ENCODE measurements at places on chromosomes 12 and 14.

GRCh38 chr12:100399095-100399494 is 42.2 kb downstream of the SLC17A8 start:
- no peak for DNase-seq

GRCh38 chr14:95008445-95009217 is 148.7 kb downstream of the DICER1 start:
- no peak for DNase-seq

DNA sequence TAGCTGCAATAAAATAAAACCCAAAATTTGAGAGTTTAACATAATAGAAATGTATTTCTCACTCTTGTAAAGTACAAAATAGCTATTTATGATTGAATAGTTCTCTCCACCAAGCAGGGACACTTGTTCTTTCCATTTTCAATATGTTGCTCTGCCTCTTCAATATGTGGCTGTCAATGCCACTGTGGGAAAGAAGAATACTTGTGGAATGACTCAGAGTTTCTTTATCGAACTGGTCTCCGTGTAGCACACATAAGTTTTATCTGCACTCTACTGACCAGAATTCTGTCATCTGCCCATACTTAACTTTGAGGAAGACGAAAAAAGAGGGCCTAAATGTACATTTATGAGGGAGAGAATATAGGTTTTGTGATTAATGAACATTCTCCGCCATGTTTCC is 256.9 kb downstream of the ATXN7L3B start:
- no peak for DNase-seq

DNA sequence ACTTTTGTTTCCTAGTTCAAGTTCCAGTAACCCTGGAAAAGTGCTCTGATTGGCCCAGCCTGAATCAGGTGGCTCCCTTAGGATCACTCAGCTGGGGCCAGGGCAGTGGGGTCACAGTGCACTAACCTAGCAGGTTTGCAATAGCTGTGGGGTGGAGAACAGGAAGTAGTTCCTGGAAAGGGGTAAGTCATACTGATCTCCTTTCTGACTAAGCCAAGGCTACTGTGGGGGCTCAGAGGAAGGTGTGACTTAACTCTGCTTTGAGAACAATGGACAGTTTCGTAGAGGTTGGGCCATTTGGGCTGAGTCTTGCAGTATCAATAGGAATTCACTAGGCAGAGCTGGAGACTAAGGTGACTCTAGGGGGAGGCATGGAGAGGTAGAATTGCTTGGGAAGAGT is 89.4 kb downstream of the KIF26A start:
- no peak for DNase-seq

GRCh38 chr14:95136631-95137030 is 20.7 kb downstream of the DICER1 start:
- no peak for DNase-seq

- DNase-seq, result no peak
These were observed 155.9 kb downstream of the ESRRB start for GRCh38 chr14:76531821-76532318.

GRCh38 chr12:64320611-64321010 is 69.9 kb downstream of the C12orf56 start:
- no peak for DNase-seq

GRCh38 chr14:85300107-85300506 is 229.8 kb upstream of the FLRT2 start:
- no peak for DNase-seq

DNA sequence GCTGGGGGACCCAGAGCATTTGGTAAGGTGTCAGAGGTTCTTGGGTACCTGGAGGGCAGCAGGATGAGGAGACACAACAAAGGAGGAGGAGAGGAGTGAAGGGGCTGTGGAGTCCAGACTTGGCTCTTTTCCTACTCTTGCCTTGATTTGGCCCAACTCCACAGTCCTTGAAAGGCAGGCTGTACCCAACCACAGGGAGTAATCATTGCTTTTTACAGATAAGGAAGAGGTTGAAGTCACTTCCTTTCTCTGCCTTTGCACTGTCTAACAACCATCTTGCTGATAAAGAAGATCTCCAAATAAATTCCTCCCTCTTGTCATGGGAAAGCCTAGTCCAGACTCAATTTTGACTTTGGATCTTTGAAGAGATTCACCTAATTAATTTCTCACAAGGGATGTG is 226.8 kb upstream of the HMGA2 start:
- DNase-seq, result no peak

- no peak for DNase-seq
These were observed 6.2 kb upstream of the PTGER2 start for GRCh38 chr14:52307905-52308304.

- DNase-seq, result no peak
These were observed 94.5 kb downstream of the TMX1 start for GRCh38 chr14:51334566-51334965.

- DNase-seq, result no peak
These were observed 44.7 kb upstream of the GNPNAT1 start for GRCh38 chr14:52836063-52836462.

GRCh38 chr14:64112867-64113678 is 181.1 kb downstream of the ESR2 start:
- DNase-seq, result no peak

GRCh38 chr12:21695986-21696385 is 38.3 kb upstream of the LDHB start:
- DNase-seq, result no peak

DNA sequence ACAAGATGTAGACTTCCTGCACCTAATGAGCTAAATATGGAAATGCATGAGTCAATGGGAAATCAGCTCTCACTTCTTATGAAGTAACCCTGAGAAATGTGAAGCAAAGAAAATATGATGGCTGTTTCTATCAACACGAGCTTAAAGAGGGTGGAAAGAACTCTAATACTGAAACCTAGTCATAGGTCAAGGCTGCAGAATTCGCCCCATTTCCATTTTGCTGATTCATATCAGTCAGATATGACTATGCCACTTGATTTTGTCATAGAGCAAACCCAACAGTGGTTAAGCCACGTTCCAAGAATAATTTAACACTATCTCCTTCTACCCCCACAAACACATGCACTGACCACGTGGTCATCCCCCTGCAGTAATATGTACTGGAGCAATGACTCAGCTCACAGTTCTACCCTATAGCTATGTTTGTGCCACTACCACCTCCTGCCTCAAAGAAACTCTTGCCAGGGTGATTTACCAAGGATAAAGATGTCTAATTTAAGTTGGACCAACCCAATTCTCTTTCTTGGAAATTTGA is 157.5 kb downstream of the TMTC3 start:
- no peak for DNase-seq

DNA sequence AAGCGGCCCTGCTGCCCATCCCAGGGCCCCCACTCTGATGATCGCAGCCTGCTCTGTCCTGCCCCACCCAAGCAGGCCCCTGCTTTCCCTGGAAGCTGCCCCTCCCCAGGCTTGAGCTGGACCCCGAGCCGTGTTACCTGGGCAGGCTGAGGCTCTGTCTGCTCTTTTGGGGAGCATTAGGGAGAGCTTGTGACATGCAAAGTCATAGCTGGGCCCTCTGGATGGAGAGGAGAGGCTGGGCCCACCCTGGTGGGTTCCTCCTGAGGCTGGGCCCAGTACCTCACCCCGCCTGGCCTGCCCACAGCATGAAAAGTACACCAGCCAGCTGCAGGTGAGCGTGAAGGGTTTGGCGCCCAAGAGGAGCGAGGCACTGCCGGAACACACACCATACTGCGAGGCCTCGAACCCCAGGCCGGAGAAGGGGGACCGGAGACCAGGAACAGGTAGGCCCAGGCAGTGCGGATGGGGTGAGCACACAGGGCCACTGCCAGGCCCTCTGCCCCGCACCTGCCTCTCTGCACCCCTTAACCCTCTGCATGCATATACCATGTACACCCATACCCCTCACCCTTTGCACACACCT is 15.0 kb downstream of the CEP170B start:
- no peak for DNase-seq

DNA sequence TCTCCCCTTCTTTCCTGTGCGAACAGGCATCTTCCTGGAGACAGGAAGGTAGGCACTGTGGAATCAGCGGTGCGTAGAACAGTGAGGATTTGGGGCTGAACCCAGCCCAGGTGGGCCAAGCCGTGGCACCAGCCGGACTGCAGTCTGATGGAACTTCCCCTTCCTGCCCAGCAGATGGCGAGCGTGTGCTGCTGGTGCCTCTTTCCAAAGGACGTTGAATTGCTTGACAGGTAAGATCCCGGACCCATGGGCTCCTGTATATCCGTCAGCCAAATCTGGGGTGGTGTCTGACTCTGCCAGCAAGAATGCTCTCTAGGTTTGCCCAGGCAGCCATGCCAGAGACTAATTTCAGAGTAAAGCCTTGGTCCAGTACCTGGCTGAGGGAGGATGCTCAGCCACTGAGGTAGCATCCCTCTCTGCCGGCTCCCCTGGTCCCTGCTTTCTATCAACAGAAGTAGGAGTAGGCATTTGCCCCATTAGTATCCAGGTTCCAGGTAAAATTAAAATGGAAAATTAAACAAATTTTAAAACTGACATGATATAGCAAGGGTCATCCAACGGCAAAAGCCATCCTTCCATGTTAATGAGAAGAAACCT is 21.1 kb upstream of the KCNA5 start:
- no peak for DNase-seq

DNA sequence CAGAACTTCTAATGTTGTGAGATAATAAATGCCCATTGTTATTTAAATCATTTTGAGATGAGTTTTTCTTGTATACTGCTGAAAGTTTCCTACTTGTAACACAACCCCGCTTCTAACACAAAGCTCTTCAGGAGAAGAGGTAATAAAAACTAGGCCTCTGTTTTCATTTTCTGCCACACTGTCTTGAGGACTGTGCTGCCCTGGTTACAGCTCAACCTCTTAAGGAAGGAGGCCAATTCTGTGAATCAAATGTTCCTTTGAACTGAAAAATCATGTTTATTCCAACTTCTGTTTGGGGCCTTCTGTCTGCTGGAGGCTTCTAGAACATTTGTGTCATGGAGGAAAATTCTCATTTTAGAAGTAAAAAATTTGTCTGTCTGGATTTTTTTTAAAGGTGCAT is 100.3 kb downstream of the LRIG3 start:
- no peak for DNase-seq

- no peak for DNase-seq
These were observed 1052.8 kb upstream of the TMEM132C start for GRCh38 chr12:127214186-127214585.

- no peak for DNase-seq
These were observed 3.0 kb downstream of the B4GALNT1 start for GRCh38 chr12:57629897-57630471.

DNA sequence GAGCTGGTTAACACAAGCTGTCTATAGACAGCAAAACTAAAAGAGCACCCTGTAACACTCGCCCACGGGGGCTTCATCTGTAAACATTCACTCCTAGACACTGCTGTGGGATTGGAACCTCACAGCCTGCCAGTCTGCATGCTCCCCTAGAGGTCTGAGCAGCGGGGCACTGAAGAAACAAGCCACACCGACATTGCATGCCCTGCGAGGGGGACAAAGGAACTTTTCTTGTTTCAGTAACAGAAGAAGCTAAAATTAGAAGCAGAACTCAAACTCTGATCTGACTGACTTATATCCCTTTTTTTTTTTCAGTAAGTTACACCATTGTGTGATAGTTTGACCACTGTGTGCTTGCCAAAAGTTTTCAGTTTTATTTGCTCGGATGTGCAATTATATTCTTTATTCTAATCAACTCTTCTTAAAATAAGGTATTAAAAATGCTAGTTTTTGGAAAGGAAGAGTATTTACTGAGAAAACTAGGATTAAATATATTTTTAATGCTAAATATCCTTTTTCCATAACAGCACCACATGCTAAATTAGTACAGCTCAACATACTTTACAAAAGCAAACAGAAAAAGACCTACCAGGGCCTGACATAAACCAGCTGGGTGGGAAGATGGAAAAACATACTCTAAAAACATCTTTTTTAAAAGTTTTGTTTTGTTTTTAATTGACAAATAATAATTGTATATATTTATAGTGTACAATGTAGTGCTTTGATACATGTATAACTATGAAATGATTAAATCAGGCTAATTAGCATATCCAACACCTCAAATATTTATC is 100.2 kb downstream of the EPS8 start:
- no peak for DNase-seq

- DNase-seq, result no peak
These were observed 20.3 kb downstream of the PDE6H start for GRCh38 chr12:14993117-14993516.

DNA sequence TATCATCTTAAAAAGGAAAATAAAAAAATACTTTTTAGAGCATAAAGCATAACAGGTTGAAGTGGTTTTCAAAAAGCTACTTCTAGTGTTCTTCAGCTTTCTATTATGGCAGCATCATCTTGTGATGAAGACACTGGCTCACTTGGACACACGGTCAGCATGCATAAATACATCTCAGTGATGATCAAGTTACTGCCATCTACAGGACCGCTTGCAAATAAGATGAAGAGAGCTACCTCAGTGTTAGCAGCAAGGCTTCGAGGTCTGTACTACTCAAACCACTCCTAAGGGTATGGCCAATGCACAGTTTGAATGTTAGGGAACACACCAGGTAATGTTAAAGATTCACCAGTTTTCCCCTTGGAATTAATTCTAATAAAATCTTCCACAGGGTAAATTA is 58.8 kb downstream of the GALC start:
- no peak for DNase-seq

DNA sequence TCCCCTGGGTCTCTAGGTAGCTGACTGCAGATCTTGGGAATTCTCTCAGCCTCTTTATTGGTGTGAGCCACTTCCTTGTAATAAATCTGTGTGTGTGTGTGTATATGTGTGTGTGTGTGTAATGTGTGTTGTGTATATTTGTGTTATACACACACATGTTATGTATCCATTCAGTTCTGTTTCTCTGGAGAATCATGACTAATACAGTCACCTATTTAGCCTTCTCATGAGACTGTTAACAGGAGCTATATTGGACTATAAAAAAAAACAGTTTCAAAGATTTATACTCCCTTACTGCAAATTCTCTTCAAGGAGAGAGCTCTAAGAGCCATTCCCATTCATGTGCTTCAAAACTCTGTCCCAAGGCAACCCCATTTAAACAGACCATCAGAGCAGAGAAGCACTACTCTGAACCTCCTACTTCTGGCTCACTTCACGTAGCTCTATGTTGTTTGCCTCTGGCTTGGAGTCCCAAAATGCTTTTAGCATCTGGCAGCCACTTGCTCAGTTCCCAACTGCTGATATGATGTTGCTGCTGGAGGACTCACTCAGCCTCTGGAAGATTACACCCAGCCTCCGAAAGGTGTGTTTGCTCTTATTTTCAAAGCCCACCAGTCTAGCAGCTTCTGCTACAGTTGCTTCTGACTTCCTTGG is 48.7 kb upstream of the KITLG start:
- no peak for DNase-seq

DNA sequence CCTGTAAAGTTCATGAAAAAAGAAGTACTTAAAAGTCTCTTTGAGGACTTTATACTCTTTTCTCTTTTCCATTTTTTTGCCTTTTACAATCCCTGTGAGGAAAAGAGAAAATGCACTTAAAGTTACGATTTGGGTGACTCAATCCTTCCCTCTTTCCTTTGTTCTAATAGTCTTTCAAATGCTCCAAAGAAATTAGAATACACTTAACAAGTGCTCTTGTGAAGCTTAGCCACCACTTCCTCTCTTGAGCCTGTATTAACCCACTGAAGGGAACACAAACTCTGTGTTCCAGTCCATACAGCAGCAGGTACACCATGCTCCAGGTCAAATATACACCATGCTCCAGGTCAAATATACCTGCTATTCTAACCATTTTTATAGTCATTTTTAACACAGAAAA is 581.1 kb upstream of the MGAT4C start:
- no peak for DNase-seq
